ENCODE measurements at places on chromosomes 6 and 20.
A peak's percentile ranks its signal among the peaks of the same experiment; 100 is the strongest.

GRCh38 chr20:58233393-58233792 is 4.9 kb upstream of the ANKRD60 start:
- no peak for DNase-seq

DNA sequence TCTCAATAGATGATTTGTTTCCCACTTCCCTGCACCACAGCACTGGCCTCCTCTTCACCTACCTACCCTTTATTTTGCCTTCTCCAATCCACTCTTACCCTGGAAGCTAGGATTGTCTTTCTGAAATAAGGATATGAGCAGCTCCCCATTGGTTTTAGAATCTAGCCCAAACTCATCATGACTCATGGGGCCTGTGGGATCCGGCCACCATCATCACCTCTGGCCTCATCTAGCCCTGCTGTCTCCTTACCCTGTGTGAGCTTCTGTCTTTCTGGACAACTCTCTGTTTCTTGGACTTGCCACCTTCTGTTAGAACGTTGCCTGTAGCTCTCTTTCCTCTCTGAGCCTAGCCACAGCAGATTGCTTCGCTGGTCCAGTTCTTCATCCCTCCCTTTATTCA is 277.1 kb downstream of the PAX1 start:
- DNase-seq = no peak

DNA sequence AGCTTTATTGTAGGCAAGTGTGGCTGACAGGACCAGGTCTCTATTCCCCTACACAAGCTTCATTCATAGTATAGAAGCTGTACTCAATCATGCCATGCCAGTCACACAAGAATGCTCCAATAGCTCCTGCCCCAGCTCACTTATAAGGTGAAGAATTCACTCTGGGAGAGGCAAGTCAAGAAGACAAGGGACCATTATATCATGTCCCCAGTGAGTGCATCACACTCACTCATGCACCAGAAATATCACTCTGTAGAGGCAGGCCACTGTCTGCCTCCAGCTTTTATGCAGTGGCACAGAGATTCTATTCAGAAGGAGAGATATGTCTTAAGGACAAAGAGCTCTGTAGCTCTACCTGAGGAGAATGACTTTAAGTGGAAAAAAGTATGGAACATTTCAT is 263.2 kb downstream of the GJA1 start:
- no peak for DNase-seq

- peak; percentile 52 for DNase-seq
Measured at GRCh38 chr6:125974214-125974866, 12.0 kb upstream of the TRMT11 start.

GRCh38 chr20:31496761-31497295 is 17.4 kb upstream of the HM13 start:
- no peak for DNase-seq

DNA sequence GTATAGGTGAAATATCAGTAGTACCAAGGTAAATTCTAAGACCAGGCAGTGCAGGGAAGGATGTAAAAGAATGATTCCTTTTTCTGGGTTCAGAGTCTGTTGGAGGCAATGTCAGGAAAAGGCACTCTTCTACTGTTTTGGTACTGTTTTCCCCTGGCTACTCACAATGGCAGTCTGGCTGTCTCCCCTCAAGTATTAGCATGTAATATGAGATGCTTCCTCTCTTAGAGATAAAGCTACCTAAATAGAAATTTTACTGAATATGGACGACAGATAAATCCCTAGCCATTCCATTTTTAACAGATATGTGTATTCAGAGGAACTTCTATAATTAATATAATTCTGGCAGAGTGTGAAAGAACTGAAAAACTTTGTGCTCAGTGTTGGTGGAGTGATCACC is 3.5 kb downstream of the RNF8 start:
- DNase-seq = no peak

- no peak for DNase-seq
Measured at GRCh38 chr20:51132279-51132678, 109.4 kb upstream of the KCNG1 start.

DNA sequence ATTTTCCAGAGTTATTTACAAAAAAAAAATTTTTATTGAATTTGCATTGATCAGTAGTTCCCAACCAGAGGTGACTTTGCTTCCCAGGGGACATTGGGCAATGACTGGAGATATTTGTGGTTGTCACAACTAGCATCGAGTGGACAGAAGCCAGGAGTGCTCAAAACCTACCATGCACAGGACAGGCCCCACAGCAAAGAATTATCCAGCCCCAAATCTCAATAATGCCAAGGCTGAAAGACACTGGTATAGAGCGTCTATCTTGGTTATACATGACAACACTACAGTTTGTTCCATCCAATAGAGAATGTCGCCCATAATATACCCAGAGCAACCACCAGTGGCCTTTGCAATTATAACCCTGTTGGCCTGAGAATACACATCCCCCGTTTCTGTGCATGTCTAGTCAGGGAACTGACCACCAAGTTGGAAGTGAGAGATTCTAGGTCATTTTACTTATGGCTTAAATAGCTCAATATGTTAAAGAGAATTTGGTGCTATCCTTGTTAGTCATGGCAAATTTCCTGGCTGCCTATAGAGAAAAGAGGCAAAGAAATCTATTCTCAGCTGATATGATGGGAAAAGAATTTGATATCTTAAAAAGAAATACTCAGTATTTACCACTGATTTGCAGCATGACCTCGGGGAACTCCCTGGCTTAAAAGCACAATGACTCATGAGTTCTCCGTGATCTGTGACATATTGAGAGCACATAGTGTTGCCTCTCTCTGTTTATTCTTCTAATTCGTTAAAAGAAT is 76.0 kb upstream of the ADTRP start:
- peak; percentile 55 for DNase-seq

- peak; percentile 90 for DNase-seq
Measured at GRCh38 chr6:110537208-110538123, 61.1 kb upstream of the SLC22A16 start.

- no peak for DNase-seq
Measured at GRCh38 chr6:163262080-163262479, 152.4 kb upstream of the QKI start.

DNA sequence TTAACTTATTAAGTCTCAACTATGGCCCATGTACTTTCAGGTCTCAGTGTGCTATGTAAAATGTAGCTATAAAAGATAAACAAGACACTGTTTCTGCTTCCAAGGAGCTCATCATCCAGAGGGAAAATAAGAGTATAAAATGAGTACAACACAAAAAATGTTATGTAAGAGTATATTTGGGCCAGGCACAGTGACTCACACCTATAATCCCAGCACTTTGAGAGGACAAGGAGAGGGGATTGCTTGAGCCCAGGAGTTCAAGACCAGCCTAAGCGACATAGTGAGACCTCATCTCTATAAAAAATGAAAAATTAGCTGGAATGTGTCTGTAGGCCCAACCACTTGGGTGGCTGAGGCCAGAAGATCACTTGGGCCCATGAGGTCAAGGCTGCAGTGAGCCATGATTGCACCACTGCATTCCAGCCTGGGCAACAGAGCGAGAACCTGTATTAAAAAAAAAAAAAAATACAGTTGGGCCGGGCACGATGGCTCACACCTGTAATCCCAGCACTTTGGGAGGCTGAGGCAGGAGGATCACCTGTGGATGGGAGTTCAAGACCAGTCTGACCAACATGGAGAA is 124.0 kb downstream of the EDN1 start:
- no peak for DNase-seq

- no peak for DNase-seq
Measured at GRCh38 chr6:80466981-80467380, 360.5 kb downstream of the BCKDHB start.

Data from astrocyte of the hippocampus (primary cell).